ENCODE measurements at places on chromosomes 5 and 9.

DNA sequence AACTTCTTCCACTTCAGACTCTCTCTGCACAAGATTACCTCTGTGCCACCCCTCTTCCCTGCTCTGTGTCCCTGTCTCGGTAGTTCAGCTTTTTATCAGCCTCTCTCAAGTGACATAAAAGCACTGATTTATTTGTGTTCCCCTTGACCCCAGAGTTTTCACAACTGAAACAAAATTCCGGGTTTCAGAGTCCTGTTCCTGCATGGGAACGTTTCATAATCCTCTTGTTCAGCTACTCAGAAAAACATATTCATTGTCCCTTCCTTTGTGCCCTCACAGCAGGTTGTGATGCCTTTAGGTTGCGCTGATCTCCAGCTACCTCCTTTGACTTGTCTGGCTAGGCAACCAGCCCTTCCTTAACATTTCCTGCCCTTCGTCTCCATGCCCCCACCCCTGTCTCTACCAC lies 13.7 kb upstream of the ITGA1 start:
- DNase-seq = no peak

DNA sequence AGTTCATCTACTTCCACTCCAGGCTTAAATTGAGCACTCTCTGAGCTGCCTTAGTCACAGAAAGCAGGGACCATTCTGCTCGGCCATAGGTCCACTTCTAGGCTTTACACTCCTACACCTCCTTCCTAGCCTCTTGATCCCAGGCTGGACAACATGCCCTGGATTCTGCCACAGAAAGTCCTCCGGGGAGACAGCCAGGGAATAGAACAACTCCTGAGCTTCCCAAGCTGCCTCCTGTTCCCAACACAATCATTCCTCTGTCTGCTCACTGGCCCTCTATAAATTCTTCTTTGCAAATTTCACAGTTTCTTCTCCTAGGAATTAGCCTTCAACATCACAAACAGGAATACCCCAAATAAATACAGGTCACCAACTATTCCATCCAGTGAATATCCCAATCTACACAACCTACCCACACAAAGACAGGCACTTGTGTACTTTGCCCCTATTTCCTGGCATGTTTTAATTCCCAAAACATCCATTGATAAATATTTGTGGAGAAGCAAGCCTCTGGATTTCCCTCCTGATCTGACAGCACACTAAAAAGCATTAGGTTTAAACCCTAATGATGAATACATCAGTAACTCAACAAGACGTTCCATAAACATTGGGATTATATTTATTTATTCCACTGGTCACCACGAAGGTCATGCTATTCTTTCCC lies 125.5 kb downstream of the ENC1 start:
- DNase-seq = no peak

- DNase-seq = no peak
Measured at GRCh38 chr9:75233011-75233410, 144.7 kb downstream of the OSTF1 start.

GRCh38 chr5:124801551-124801950 lies 55.1 kb upstream of the ZNF608 start:
- DNase-seq = no peak

- DNase-seq = no peak
Measured at GRCh38 chr5:144857454-144857853, 686.8 kb downstream of the KCTD16 start.

DNA sequence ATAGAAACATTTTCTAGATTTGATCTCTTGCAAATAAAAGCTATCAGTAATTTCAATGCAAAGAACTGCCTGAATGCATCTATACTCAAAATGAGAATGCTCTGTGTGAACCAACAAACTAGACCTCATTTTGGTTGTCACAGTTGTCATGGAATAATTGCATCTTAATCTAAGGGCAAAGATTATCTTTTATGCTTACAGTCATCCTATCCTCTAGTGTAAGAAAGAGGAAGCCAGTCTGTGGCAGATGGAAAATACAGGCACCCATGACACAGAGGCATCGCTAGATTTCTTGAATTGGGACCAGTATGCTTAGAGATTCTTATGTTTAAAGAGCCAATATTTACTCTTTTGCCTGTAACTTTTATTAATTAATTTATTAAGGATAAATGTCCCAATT lies 95.0 kb downstream of the MACIR start:
- DNase-seq = no peak

GRCh38 chr5:77230727-77231470 lies 20.4 kb downstream of the PDE8B start:
- no peak for DNase-seq

- no peak for DNase-seq
Measured at GRCh38 chr5:127038550-127038949, 8.2 kb upstream of the MARCHF3 start.

DNA sequence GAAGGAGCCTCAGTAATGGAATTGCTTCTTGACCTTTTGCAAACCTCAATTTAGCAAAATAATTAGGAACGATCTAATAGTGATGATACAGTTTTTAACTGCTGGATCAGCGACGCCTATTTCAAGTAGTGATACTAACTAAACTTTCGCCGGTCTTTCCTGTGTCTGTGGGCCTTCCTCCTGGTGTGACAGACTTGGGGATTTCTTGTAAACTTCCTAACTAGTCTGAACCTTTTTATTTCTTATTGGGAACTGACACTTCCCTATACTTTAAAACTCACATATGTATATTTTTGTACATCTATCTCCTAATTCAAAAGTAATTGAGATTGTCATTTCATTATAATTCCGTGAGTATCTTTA lies 15.2 kb downstream of the ITGA1 start:
- no peak for DNase-seq

- no peak for DNase-seq
Measured at GRCh38 chr9:127290561-127291065, 26.0 kb downstream of the GARNL3 start.

DNA sequence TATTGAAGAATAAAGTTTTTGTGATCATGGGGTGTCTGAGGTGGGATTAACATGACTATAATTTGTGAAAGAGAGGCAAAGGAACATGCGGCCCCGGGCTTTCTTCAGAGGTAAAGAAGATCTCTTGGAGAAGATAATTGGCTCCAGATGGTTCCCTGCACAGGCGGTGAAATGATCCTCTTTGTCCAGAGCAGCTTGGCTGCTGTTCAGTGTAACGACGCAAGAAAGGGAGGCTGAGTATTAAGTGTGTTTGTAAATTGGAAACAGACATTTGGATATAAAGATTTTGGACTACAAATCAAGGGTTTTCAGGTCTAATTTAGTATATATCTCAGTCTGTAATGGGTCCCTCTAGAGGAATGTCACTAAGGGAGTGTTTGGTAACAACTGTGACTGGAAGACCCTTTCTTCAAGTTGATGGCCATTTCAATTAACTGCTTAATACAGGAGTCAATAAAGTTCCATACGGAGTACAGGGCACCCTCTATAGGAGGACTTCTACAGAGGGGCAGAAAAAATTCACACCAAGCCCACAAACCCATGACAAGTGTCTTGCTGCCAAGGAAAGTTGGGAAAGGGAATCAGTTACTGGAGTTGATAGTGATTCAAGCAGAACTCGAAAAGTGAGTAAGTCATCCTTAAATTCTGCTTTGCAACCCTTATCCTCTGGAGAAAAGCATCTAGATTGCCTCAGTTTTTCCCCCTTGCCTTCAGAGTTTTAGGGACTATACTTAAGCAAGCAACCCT lies 4.1 kb downstream of the EQTN start:
- DNase-seq = no peak

DNA sequence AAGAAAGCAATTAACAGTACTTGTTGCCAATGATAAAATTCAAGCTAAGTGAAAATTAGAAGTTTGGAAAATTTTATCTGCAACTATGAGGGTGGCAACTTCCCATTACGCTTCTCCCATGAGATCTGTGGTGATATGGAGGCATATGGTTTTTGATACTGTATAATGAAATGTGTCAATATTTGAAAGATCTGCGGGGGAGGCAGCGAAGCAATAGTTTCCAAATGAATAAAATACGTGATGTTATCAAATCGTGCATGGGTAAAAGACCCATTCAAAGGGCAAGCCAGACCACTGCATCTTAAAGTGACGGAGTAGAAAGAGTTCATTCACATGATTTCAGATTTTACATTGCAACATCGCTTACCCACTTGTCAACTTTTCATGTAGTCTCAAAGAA lies 20.9 kb upstream of the BOD1 start:
- DNase-seq = no peak

DNA sequence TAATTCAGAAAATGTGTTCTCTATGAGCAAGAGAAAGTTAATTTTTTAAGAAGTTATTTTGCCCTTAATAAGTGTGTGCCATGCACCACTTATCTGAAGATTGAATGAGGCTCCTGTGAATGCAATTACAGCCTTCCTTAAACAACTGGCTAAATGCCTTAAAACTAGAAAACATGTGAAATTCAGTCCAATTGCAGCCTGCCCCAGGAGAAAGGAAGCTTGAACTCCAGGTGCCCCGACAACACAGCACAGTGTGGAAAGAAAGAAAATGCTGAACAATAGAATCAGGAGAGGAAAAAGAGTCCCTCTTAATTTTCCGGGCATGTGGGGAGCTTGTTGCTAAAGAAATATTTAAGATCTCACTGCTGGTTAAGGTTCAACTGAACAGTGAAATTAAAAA lies 8.8 kb downstream of the LHFPL2 start:
- DNase-seq = no peak

GRCh38 chr9:35690614-35691333 lies 1.0 kb upstream of the TPM2 start:
- DNase-seq = no peak

- DNase-seq = no peak
Measured at GRCh38 chr9:110588296-110588695, 8.8 kb upstream of the SVEP1 start.

- no peak for DNase-seq
Measured at GRCh38 chr5:124806373-124807077, 60.1 kb upstream of the ZNF608 start.

GRCh38 chr9:110156902-110157301 lies 51.1 kb downstream of the C9orf152 start:
- DNase-seq = no peak

DNA sequence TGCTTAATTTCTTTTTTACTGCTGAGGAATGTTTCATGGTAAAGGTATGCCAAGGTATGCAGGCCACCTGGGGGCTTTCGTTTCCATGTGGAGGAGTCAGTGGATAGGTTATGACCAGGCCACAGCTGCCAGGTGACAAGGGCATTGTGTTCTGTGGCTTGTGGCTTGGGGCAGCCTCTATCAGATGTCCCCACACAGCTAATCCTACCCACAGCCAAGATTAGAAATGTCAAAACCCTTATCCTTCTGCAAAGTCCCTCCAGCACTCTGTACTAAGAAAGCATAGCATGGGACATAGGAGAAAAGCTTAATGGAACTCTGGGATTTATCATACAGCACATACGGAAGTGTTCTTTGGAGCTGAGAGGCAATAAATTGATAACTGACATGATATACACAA lies 171.2 kb upstream of the S1PR3 start:
- DNase-seq = no peak

GRCh38 chr9:93652604-93653592 lies 76.5 kb downstream of the PHF2 start:
- DNase-seq = no peak

- no peak for DNase-seq
Measured at GRCh38 chr5:36232533-36232932, 9.2 kb downstream of the NADK2 start.

- no peak for DNase-seq
Measured at GRCh38 chr5:138594305-138595058, 19.3 kb upstream of the HSPA9 start.

GRCh38 chr9:108239696-108240321 lies 616.0 kb downstream of the ACTL7B start:
- no peak for DNase-seq

- no peak for DNase-seq
Measured at GRCh38 chr9:76562511-76562911, 103.5 kb downstream of the GCNT1 start.

DNA sequence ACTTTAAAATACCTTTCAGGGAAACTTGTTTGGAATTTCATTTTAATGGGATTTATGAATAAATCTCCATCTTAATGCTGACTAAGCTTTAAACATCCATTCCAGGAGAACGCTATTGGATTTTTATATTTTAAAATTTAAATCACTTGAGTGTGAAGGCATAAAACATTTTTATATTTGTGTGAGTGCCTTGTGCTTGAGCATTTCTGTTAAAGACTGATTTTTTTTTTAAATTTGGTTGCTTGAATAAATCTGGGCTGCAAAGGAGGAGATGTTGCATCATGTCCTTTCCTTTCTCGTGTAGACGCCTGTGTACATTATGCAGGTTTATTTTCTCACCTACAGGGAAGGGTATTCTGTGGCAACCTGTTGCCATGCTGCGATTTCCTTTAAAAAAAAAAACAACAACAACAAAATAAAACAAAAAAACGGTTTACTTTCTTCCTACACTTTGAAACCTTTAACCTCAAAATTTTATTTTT lies 108.1 kb downstream of the ZNF462 start:
- no peak for DNase-seq

GRCh38 chr5:59193616-59194319 lies 610.9 kb downstream of the RAB3C start:
- no peak for DNase-seq

DNA sequence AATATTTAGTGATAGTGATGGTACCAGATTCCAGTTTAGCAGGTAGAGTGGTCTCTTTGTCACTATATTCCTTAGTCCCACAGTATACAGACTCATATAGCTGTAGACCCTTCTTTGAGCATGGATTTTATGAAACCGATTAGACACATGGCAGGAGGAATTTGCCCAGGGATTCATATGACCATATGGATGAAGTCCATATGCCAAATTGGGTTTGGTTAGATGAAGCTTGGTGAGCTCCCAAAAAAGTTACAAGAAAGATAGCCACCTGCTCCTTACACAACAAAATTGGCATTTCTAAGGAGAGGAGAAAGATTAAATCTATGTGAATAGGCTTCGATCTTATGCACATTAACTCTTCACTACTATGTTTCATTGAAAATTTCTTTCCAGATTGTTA lies 211.4 kb downstream of the CWC27 start:
- DNase-seq = no peak

DNA sequence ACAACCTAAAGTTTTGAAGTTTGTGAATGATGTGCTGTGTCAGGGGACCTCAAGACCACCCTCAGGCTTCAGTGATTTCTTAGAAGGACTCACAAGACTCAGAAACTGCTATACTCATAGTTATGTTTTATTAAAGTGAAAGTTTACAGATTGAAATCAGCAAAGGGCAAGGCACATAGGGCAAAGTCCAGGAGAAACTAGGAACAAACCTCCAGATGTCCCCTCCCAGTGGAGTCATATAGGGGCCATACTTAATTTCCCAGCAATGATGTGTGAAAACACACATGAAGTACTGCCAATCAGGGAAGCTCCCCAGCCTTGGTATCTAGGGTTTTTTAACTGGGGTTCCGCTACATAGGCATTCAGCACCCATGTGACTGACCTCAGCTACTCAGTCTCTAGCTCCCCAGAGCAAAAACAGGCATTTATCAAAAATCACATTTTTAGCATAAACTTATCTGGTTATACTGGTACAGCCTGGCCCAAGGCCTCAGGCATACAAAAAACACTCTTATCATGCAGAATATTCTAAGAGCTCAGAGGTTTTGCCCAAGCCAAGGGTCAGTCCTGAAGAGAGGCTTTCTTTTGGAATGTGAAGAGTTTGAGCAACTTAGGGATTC lies 74.7 kb upstream of the ANKRD55 start:
- no peak for DNase-seq
